ENCODE measurements at places on chromosomes 5 and 9. TPM values are rescaled to one million over a fixed set of nuclear protein-coding genes. Genes with fewer than 3 reads are reported as not detected.

- DNase-seq, result peak; percentile 39
These were observed 1.5 kb downstream of the MAMDC4 start for GRCh38 chr9:136853596-136854112.

GRCh38 chr9:124197177-124198095 is 60.3 kb upstream of the NEK6 start:
- peak; percentile 60 for DNase-seq

- no peak for DNase-seq
These were observed 366.0 kb downstream of the BRINP1 start for GRCh38 chr9:119003201-119003611.

DNA sequence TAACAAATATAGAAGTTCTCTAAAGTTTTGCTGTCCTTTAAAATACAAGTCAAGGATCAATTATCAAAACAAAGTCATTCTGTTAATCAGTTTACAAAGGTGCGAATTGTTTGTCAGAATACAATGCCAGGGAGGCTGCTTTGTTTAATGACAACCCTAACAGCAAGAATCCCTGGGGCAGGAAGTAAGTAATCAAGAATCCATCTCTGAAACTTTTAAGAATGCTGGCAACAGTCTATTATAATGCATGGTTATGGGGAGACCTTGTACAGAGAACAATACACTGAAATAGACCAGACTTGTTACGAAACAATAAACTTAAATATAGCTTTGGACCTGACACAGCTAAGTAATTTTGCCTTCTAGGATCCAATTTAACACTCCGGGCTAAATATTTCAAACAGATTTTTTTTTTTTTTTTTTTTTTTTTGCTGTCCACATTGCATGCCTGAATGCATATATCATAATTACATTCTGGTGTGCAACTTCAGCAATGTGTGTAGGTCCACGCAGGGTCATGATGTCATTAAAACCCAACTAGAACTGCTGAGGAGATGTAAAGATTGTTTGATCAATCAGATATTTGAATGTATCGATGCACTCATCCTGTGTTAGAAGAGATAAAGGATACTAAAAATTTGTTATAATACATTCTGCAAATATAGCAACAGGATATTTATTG is 421.3 kb downstream of the CETN3 start:
- no peak for DNase-seq

- no peak for DNase-seq
These were observed 13.4 kb downstream of the COL23A1 start for GRCh38 chr5:178576591-178577351.

- no peak for DNase-seq
These were observed 6.1 kb upstream of the CEP72 start for GRCh38 chr5:606061-606460.

DNA sequence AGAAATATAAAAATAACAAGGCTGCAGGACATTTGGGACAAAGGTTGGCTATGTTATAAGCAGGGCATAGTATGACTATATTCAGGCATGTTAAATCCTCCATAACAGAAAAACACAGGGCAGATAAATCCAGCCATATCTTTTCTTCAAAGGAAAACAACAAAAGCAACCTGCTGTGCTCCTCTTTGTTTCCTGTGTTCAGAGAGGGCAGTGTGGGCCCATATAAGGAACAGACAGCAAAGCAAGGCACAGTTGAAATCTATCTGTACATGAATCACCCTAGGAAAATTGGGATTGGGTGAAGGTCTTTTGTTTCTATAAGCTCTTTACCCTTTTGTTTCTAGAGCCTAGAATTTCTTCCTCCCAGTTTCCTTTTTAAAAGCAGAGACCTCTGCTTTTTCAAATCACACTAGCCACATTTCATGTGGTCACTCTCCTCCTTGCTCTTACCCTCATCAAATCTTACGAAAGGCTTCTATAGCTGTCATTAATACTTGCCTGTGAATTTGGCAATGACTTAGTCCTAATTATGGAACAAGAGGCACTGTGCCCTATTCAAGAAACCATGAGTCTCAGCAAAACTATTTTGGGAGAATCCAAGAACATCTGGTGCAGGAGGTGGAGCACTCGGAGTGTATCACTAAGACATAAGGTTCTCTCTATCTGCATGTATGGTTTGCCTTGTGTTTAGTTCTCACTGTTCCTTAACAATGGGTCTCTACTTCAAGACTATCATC is 1.8 kb downstream of the GZMA start:
- DNase-seq, result no peak

Gene SLC6A3
- total RNA-seq, result not detected

Gene RGS7BP
- total RNA-seq, result 5.4 TPM

Gene RASGRF2
- 6.4 TPM for total RNA-seq

Gene FBP2
- 0.27 TPM for total RNA-seq

Measured in Right ventricle myocardium superior (tissue), 1 donor.